ENCODE measurements at places on chromosomes 3 and 15. TPM values are rescaled to one million over a fixed set of nuclear protein-coding genes. Genes with fewer than 3 reads are reported as not detected.

Gene PTX3
- total RNA-seq = 24.2 TPM

Gene GPR149
- not detected for total RNA-seq

Gene FGD5
- total RNA-seq = 0.06 TPM

Gene AGBL1
- total RNA-seq = not detected

Gene ACAD11
- 8.3 TPM for total RNA-seq

Gene DISP2
- 0.40 TPM for total RNA-seq

Gene MAP1A
- 0.72 TPM for total RNA-seq

Gene PATL2
- not detected for total RNA-seq

GRCh38 chr15:56968821-56969220 is 50.4 kb downstream of the TCF12 start:
- no peak for DNase-seq

GRCh38 chr15:101442272-101442671 is 47.2 kb downstream of the PCSK6 start:
- DNase-seq = no peak

- DNase-seq = peak; percentile 73
Measured at GRCh38 chr3:41148478-41148877, 50.8 kb upstream of the CTNNB1 start.

DNA sequence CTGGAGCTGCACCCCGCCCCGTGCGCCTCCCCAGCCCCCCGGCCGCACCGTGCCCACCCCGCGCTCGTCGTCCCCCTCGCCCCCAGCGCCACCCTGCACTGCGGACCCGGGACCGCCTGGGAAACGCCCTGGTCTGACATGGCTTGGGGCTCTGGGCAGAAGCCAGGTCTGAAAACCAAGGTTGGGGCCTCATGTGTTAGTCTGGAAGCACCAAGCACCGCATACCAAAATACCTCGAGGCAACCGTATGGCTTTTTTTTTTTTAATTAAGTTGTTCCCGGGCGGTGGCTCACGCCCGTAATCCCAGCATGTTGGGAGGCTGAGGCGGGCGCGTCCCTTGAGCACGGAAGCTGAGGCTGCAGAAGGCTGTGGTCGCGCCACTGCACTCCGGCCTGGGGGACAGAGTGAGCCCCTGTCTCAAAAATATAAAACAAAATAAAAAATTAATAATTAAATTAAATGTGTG is 91.5 kb upstream of the CHD2 start:
- no peak for DNase-seq

GRCh38 chr3:41592753-41593510 is 369.0 kb downstream of the ULK4 start:
- DNase-seq = no peak

DNA sequence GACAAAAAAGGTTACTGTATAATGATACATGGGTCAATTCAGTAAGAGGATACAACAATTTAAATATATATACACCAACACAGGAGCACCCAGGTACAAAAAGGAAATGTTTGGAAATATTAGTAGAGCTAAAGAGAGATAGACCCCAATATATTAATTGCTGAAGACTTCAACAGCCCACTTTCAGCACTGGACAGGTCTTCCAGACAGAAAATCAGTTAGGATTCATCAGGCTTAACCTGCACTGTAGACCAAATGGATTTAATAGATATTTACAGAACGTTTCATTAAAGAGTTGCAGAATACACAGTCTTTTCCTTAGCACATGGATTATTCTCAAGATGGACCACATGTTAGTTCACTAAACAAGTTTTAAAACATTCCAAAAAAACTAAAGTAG is 845.9 kb upstream of the GBE1 start:
- DNase-seq = no peak

- no peak for DNase-seq
Measured at GRCh38 chr3:78112291-78113010, 1072.6 kb downstream of the ROBO2 start.

DNA sequence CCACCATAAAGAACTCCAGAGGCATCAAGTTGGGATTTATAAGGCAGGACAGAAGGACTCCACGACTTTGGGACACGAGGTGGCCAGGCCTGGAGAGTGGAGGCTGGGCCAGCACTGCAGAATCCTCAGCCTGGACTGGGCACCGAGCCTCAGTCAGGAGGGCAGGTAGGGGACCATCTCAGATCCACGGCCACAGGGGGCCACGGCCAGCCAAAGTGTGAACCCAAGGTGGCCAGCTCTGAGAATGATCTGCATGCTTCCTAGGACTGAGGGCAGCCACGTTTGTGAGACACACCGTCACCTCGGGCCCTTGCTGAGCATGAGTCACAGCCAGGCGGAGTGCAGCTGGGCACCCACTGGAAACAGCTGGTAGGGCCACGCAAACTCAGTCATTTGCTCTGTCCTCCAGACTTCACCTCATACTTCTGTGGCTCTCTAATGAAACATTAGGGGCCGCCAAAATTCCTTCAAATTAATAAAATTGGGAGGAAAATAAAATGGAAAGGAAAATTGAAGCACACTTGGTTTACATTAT is 65.8 kb downstream of the CTNNB1 start:
- DNase-seq = no peak

DNA sequence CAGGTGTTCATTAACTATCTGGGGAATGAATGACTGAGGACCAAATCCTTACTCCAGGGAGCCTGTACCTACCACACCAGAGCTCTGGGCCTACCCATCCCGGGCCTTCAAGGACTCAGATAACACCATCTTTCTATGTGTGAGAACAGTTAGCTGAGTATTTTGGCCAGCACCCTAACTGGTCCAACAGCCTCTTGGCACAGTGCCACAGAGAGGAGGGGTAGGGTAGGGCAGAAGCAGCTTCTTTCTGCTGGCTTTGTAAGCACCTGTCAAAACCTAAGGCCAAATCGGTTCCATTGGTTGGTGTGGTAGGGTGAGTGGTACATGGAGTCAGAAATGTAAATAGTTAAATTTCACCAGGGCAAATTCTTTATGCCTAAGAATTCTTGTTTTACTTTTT is 26.7 kb downstream of the ISL2 start:
- DNase-seq = no peak

- DNase-seq = no peak
Measured at GRCh38 chr3:42490243-42490642, 12.2 kb upstream of the VIPR1 start.

GRCh38 chr15:26372706-26373105 is 400.2 kb downstream of the GABRB3 start:
- DNase-seq = no peak

DNA sequence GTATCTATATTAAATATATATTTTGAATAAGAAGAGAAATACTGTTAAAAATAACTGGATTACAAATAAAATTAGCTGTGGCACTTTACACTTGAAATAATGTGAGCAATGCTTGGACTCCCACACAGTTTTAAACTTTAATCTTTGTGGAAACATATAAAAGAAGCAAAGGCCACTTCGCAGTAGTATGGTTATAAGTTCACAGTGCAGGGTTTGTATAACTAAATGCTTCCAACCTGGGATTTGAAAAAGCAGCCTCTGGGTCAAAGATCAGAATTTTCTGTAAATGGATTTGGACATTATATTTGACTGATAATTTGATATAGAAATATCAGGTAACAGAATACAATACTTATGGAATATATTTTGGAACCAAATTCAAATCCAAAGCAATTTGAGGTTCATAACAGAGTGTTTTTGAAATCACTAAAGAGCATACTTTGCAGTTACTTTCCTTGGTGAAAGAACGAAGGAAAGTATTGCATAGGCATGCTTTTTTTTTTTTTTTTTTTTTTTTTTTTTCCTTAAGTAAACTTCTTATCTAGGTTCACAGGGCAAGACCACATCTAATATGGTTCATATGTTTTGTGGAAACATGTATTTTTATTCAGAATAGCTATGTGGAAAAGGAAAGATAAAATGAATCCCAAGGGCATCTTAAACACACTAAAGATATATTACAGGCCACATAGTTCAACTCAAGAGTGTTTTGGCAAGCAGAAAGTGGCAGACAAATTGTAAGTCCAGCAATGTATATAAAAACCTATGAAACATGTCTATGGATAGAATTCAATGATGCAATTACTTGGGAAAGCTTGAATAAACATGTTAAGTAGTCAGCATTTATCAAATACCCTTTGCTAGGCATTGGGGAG is 47.1 kb upstream of the SGO1 start:
- DNase-seq = no peak

DNA sequence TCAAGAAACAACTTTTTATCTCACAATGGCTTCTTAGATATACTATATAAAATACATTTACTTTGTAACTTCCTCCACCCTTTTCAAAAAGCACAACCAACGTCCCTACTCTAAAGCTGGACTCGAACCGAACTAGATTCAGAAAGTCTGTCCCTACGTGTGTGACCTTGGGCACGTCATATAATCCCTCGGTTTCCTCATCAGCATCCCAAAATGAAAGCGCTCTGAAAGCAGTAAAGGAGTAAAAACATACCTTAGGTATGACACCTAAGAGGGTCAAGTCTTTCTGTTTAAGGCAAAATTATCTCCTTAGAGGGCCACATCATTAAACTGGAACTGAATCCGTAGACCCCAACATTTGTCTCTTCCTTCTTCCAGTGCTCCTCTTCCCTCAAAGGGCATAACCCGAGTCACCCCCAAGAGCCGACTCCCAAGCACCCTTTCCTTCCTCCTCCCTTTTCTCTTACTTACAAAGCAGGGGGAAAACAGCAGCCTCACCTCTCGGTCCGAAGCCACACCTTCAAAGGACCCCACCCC is 663 bp downstream of the PDCD10 start:
- DNase-seq = no peak

DNA sequence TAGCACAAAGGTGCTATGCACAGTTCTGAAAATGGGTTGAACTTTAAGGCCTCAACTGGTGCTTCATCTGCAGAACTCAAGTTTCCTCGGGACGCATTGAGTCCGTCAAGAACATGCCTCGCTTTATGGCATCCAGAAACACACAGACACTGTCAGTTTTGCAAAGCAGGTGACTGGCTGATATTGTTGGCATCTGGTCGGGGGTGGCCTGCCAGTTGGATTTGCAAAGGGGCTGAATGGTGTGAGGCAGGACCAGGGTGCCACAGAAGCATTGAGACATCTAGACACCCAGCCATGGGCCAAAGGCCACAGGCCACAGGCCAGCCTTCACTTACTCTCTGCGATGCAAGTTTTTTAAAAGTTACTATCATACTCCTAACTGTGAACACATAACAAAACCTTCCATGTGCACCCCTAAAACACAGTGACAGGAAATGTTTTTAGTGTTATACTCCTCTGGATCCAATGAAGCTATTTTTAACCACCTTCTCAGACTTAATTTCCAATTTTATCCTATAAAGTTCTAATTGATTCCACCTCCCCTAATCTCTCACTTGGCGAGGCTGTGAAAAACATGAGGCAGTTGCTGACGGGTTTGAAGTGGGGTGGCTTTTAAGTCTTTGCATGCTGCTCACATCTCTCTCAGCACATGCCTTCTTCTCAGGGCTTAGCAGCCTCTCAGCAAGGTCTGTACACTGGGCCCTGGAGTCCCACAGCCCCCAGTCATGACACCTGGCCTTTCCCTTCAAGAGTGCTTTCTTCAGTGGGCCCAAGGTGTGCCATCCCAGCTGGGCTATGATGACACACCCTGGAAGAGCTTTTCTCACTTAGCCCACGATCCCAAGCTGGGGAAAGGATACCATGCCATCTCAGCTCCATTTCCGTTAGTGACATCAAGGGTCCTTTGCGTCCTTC is 38.5 kb upstream of the DUSP7 start:
- DNase-seq = no peak

DNA sequence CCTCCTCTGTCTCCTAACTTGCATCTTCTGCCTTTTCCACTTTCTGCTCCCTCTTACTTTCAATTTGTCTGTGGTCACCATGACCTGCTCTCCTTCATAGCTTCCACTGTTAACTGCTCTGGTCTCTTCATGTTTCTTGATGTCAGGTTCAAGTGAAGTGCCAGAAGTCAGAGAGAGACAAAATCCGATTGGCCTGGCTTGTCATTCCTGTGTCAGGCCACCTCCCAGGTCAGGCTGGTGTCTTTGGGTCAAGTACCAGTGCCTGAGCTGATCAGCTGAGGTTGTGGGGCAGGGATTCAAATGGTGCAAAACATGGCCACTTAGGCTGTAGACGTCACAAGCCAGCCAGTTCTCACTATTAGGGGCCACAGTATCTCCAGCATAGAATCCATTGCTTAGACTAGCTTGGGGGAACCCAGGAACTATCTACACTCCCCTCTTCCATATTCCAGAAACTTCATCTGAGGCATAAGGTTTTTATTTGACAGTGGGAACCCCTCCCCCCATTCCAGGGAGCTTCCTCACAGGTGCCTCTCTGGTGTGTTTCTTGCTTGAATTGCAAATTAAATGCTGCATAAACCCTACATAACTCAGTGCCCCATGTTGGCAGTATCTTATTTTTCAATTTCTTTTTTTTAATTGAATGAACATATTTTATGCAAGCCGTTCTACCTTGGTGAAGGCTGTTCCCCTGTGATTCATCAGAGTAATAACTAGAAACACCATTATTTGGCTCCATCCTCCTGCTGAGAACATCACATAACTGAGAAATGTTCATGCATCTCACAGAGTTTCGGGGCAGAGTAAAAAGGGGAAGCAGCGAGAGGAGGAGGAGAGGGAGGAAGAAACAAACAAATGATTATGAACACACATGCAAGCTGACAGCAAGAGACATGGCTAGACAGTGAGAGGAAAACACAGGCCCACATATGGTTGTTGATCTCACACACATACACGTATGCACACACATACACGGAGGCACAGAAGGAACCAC is 175.8 kb downstream of the TLE3 start:
- no peak for DNase-seq

- no peak for DNase-seq
Measured at GRCh38 chr3:188156056-188156455, 2.1 kb downstream of the LPP start.

GRCh38 chr3:34106879-34107278 is 308.4 kb downstream of the PDCD6IP start:
- no peak for DNase-seq

- no peak for DNase-seq
Measured at GRCh38 chr15:36775209-36775608, 195.8 kb downstream of the CDIN1 start.

DNA sequence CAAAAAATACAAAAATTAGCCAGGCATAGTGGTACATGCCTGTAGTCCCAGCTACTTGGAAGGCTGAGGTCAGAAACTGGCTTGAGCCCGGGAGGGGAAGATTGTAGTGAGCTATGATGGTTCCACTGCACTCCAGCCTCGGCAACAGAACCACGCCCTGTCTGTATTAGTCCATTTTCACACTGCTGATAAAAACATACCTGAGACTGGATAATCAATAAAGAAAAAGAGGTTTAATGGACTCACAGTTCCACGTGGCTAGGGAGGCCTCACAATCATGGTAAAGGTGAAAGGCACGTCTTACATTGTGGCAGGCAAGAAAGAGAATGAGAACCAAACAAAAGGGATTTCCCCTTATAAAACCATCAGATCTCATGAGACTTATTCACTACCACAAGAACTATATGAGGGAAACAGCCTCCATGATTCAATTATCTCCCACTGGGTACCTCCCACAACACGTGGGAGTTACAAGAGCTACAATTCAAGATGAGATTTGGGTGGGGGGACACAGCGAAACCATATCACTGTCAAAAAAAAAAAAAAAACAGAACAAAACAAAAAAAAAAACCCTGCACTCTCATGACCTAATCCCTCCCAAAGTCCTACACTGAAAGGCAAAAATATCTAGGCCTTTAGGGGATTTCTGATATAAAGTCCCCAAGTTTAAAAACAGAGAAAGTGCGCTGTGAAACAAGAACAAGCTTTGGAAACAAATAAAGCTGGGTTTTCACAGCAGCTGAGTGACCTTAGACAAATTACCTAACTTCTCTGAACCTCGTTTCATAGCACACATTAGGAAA is 224.7 kb downstream of the IGSF11 start:
- no peak for DNase-seq

All from epithelial cell of proximal tubule (primary cell).